ENCODE measurements at places on chromosomes 7 and 10.

- DNase-seq, result no peak
Observed at GRCh38 chr7:52811537-52811936, 223.9 kb upstream of the POM121L12 start.

DNA sequence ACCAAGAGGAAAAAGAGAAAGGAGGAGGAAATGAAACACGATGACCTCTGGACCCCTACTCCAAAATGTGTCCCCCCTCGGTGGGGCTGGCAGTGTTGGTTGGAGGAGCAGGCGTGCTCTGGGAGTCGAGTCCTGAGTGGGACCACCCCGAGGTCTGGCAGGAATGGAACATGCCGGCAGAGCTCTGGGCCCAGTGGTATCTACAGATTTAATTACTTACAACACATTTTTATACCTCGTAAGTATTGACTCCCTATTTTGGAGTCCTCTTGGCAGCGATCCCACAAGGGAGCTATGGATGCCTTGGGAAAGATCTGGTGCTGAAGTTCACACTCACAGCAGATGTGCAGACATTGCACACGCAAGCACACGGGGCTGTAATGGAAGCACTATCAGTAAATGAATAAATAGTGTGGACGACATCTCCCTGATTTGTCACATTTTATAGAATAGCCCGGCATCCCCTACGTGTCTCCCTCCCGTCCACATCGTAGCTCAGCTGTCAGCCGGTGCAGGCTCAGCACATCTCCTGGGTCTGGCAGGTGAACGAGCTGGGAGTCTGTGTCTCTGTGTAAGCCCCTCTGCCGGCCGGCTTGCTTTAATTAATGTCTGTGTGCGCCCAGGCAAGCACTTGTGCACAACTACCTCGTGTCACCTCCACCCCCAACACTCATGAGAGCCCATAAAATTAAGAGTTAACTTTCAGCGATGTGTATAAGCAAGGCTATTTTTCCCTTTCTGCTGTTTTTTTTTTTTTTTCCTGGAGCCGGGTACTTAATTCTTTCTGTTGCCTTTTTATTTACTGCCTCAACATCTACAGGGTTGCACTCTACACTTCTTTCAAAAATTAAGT is 603.2 kb downstream of the LRMDA start:
- no peak for DNase-seq

DNA sequence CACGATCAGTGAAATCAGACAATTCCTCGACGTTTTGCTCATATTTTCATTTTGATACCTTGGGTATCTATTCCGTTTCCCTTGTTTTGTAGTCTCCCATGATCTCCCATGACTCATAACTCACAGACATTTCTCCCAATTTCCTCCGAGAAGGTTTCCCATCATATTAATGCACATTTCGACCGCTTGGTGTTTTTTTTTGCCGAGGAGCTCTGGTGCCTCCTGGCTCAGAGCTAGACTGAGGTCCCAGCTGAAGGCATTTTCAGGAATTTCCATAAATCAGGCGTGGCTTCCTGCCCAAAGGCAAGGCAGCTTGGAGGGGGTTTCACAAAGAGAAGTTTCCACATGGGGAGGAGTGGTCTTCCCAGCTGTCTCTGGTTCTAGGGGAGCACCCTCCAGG is 148.2 kb upstream of the TNS3 start:
- DNase-seq, result no peak

GRCh38 chr10:100970076-100970913 is 991 bp downstream of the SEMA4G start:
- DNase-seq, result no peak

DNA sequence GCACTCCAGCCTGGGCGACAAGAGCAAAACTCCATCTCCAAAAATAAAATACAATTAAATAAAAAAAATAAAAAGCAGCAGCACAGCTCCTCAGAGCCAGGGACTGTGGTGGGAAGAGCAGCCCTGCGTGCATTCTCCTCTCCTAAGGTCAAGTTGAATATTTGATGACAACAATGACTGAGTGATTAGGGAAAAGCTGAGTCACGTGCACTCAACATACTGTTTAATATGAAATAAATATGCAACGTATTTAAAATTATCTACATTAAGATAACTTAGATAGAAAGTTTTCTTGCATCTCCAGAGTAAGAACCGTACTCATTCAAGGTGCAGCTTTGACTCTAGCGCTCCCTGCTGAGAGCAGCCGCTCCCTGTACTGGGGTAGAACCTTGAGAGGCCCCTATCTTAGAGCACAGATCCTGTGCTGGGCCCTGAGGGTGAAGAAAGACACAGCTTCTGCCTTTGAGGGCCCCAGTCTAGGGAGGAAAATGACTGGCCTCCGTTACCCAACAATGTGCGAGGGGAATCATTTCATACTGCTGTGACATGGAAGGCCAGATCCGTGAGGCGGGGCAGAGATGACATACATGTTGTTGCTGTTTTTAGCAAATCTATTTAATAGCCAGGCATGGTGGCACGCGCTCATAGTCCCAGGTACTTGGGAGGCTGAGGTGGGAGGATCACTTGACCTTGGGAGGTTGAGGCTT is 81.1 kb downstream of the SVIL start:
- no peak for DNase-seq

- DNase-seq, result no peak
Observed at GRCh38 chr7:155007947-155008346, 5.0 kb upstream of the PAXIP1 start.

DNA sequence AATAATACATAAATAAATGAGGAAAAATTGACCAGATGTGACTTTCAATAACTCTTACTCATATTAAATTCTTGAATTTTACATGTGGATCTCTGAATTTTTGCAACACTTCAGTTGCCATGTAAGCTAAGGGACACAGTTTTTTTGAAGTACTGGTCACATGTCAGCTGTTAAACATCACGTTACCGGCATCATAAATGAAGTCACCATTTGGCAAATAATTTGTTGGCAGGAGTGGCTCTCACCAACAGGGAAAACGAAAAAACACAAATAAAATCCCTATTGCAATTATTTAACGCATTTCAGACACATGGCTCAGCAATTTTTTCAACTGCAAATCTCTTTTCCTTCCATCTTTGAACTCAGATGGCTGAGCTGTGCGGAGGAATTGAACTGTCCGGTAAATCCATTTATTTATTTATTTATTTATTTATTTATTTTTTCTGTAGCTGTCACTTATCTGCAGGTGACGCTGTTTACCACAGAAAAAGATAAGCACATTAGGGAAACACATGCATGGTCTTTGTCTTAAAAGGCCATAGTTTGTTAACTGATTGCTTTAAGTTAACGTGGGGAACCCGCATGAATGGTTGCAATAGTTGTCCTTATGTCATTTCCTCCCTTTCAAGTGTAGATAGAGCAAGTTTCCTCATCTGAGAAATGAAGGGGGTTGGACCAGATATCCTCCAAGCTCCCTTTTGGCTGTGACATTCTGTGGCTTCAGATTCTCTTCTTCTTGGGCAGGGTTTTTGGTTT is 64.7 kb upstream of the JAZF1 start:
- DNase-seq, result no peak

DNA sequence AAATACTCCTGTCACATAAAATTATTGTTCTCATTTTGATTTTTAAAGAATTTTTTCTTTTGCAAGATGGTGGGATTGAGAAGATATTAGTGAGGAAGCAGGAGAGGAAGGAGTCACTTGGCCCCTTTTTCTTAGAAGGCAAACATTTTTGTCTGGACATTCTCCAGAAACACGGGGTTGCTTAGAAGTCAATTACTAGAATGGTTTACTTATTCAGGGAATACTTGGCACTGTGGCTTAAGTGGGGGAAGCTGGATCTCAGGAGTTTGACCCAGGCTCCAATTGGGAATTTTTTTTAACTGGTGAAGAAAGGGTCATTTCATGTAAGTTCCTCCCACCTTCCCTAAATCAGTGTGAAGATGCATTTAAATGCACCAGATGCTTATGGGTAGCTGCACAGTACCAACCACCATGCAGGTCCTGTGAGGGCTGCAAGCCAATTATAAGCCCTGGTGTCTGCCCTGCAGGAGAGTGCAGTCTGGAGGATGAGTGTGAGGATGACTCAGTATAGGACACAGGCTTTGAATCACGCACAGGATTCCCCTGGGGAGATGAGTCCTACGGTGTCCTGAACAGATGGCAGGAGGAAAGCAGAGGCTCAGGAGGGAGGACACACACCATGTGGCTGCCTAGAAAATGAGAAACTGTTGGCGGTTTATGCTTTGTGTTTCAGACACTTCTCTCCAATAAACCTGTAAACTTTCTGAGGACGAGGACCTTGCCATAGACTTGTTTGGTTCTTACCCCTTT is 299.1 kb downstream of the PLXNA4 start:
- no peak for DNase-seq

GRCh38 chr10:59499460-59499859 is 137.1 kb upstream of the FAM13C start:
- DNase-seq, result no peak

DNA sequence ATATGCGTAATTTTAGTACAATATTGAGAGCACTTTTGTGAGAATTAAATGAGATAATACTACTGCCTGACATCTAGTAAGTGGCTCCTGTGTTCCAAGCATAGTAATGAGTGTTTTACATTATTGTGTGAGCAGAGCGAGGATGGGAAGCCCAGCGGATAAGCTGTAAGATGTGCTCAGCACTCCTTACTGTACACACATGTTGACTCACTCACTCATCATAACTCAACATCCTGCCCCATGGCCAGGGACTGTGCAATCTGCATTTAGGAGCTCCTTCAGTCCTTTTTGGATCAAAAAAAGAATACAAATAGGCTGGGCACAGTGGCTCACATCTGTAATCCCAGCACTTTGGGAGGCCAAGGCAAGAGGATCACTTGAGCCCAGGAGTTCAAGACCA is 72.9 kb upstream of the NEBL start:
- DNase-seq, result no peak

DNA sequence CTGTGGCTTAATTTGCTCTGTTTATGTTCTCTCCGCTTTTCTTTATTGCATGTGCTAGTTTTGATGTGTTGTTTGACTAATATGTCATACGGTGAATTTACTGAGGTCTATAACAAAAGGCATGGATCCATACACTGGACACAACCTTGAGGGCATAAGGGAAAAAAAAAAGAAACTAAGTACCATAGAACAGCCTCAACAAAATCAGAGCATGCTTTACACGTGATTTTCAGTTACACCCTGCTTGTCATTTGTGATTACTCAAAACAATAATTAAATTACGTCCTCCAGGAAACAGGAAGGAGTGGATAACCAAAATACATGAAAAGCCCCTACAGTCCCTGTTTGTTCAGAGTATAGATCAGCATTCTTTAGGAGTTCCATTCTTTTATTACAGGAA is 150.5 kb downstream of the CRPPA start:
- DNase-seq, result no peak

GRCh38 chr7:45495618-45496017 is 78.5 kb upstream of the ADCY1 start:
- no peak for DNase-seq

DNA sequence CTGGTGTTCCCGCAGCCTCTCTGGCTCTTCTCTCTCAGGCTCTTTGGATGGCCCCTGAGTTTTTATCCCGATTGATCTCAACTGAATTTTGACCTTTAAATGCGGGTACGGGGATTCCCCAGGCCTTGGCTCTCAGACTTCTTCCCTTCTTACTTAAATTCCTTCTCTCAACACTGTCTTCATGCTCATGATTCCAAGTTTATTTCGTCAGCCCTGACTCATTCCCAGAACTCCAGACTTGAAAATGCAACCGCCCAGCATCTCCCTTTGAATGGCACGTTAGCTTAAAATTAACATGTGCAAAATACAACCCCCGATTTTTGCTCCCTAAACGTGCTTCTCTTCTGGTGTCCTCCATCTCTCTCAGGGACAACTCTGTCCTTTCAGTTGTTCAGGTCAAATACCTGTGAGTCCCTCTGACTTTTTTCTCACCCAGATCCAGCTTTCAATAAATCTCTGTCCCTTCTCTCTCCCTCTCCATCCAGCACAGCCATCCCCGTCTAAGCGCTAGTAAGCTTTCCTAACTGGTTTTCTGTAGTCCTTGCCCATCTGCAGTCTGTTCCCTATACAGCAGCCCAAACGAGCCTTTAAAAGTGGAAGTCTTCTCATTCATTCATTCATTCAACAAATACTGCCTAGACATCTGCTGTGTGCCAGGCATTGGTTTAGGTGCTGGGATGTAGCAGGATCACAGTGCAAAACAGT is 7.1 kb downstream of the HECW1 start:
- DNase-seq, result no peak

DNA sequence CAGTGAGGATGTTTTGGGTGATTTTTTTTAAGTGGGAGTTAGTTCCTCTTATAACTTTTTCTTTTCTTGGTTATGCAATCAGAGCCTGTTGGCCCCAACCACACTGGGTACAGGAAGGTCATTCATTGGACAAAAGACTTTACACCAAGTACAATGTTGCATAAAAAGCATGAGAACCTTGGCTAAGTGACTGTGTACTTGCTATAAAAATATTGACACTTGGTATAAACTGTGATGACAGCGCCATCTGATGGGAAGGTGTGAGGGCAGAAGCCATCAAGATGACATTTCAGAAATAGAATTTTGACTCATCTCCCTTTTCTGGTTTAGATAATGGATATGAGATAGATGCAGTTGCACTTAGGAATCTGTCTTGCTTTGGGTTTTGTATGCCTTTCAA is 126.4 kb upstream of the CCDC6 start:
- DNase-seq, result no peak

- DNase-seq, result no peak
Observed at GRCh38 chr7:69177461-69177861, 420.8 kb upstream of the AUTS2 start.

- no peak for DNase-seq
Observed at GRCh38 chr10:17989908-17990767, 38.4 kb downstream of the SLC39A12 start.

GRCh38 chr10:101732096-101732495 is 37.1 kb upstream of the FBXW4 start:
- DNase-seq, result no peak

DNA sequence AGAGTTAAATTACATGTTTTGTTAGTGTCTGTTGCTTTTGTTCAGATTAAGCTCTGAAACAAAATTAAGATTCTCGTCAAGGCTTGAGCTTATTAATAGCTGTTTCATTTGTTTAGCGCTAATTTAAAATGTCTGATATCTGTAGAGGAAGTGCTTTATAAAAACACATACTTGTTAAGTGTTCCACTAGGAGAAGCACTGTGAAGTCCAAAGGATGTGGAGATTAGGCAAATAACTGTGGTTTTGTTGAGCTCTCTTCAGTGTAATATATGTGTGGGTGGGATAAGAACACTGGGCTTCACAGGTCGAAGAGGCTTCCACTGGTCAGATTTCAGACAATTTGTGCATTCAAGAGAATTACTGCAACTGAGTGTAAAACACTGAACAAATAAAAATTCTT is 242.0 kb downstream of the AUTS2 start:
- DNase-seq, result no peak

GRCh38 chr10:18681971-18682411 is 22.8 kb downstream of the ARL5B start:
- no peak for DNase-seq

DNA sequence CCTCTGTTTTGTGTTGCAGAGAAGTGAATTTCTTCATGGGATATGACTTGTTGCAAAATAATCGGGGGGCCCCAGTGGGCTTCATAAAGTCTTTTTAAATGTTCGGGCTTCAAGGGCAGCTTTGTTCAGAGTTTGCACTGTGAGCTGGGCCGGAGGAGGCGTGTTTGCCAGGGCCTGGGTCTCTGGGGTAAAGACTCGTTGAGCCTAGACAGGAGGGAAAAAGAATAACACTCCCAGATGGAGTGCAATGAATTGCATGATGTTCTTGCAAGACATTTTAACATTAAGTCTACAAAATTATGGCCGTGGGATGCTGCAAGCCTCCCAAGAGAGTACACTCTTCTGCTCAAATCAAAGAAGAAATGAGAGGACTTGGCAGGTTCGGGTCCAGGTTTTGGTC is 23.6 kb downstream of the BMPER start:
- no peak for DNase-seq
